ENCODE measurements at places on chromosomes 6 and 20. TPM values are rescaled to one million over a fixed set of nuclear protein-coding genes. Genes with fewer than 3 reads are reported as not detected.

Gene NPEPL1
- total RNA-seq: 15.8 TPM

DNA sequence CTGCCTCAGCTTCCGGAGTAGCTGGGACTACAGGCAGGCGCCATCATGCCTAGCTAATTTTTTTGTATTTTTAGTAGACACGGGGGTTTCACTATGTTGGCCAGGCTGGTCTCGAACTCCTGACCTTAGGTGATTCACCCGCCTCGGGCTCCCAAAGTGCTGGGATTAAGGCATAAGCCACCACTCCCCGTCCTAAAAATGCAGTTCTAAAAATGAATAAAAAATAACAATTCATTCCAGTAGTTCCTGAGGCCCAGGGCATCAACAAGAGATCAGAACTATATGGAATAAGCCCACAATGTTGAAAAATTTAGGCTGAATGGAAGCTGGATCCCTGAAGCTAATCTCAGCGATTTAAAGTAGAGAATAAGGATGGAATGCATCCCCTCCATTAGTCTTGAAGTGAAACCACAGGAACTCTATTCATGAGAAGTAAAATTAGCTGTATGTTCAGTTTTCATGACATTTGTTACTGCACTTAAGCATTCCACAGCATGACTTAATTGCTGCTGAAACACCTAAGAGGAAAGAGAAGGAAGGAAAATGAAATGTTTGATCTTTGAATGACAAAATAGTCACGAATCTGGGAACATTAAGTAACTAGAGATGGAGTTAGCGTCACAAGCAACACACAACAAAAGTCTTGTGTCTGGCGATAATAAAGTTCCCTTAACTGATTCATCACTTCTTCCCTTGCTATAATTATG, 80.4 kb upstream of the RIPOR2 start:
- no peak overlapping the region for H3K27ac ChIP-seq
- no peaks in the 10 kb centered on the region for H3K27me3 ChIP-seq
- no peaks in the 10 kb centered on the region for H3K4me1 ChIP-seq
- H3K36me3 ChIP-seq: no peaks in the 10 kb centered on the region

DNA sequence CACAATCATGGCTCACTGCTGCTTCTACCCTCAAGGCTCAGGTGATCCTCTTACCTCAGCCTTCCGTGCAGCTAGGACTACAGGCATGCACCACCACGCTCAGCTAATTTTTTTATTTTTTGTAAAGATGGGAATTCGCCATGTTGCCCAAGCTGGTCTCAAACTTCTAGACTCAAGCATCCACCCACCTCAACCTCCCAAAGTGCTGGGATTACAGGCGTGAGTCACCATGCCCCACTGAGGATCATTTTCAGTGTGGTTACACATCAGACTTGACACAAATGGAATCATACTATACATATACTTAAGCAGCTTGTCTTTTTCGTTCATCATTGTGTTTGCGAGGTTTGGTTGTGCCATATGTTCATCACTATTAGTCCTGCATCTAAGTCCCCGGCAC, 26.6 kb downstream of the ZC3H12D start:
- DNase-seq: no peak
- no peak overlapping the region for H3K4me3 ChIP-seq
- H3K36me3 ChIP-seq: no peaks in the 10 kb centered on the region
- H3K4me1 ChIP-seq: peaks cover 7% of the 10 kb centered on the region
- no peaks in the 10 kb centered on the region for H3K27me3 ChIP-seq

Gene HLA-DOB
- 2.0 TPM for total RNA-seq

GRCh38 chr6:140736231-140736630, 1361.8 kb upstream of the CITED2 start:
- DNase-seq: no peak
- no peak overlapping the region for H3K27ac ChIP-seq
- no peaks in the 10 kb centered on the region for H3K36me3 ChIP-seq
- H3K27me3 ChIP-seq: no peaks in the 10 kb centered on the region
- H3K4me3 ChIP-seq: no peak overlapping the region
- no peaks in the 10 kb centered on the region for H3K4me1 ChIP-seq

Gene RNF182
- 20.7 TPM for total RNA-seq

Gene PROKR2
- not detected for total RNA-seq

Gene NKX2-2
- total RNA-seq: 78.8 TPM

DNA sequence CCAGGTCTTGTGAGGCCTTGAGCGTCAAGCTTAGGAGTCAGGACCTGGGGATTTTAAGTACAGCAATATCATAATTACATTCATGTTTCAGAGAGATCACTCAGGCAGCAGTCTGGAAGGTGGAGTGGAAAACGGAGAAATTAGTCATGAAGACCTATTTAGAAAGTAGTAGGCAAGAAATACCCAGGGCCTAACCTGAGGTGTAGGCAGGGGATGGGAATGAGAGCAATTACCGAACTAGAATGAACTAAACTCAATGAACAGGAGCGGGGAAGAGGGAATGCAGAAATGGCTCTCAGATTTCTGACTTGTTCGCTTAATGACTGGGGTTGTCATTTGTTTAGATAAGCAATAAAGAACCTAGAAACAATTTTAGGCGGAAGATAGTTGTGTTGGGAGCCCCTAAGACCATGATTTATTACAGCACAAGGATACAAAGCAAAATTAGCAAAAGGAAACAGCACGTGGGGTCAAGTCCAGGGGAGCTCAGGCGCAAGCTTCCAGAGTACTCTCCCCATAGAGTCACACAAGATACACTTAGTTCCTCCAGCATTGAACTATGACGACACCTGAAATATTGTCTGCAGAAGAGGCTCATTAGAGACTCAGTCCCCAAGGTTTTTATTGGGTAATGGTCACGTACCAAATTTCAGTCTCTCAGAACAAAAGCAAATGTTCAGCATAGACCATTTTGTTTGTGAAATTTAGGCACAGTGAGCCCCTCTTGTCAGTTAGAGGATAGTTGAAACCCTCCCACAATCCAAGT, 178.8 kb upstream of the AKAP12 start:
- no peaks in the 10 kb centered on the region for H3K36me3 ChIP-seq
- H3K27ac ChIP-seq: no peak overlapping the region
- H3K4me1 ChIP-seq: peaks cover 8% of the 10 kb centered on the region

Gene KCNQ2
- 6.6 TPM for total RNA-seq

GRCh38 chr6:134247231-134247833, 70.6 kb downstream of the SGK1 start:
- H3K4me1 ChIP-seq: no peaks in the 10 kb centered on the region
- DNase-seq: no peak
- no peaks in the 10 kb centered on the region for H3K27me3 ChIP-seq
- H3K36me3 ChIP-seq: no peaks in the 10 kb centered on the region
- H3K4me3 ChIP-seq: no peak overlapping the region

DNA sequence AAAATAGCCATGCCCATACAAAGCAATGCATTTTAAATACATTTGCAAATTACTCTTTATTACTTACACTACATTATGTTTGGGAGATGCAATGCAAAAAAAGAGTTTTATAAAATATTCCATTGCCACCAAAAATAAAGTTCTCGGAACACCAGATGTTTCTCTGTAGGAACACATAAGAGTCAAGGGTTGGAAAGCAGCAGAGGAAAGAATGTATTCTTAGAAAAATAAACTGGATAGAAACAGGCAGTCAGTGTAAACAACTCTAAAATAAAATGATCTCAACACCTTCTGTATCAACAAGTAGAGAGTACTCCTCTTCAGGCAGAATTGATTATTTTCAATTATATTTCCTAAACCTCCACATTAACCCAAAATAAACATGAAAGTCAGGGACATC, 28.1 kb downstream of the KIF13A start:
- H3K27me3 ChIP-seq: no peaks in the 10 kb centered on the region
- no peak overlapping the region for H3K4me3 ChIP-seq
- H3K27ac ChIP-seq: no peak overlapping the region
- DNase-seq: no peak

Gene FOXA2
- total RNA-seq: not detected

- H3K4me3 ChIP-seq: no peak overlapping the region
- H3K27ac ChIP-seq: no peak overlapping the region
Measured at GRCh38 chr6:37019065-37019450, 13.6 kb downstream of the FGD2 start.

Gene FAM209B
- 0.81 TPM for total RNA-seq

Gene PSORS1C2
- not detected for total RNA-seq

DNA sequence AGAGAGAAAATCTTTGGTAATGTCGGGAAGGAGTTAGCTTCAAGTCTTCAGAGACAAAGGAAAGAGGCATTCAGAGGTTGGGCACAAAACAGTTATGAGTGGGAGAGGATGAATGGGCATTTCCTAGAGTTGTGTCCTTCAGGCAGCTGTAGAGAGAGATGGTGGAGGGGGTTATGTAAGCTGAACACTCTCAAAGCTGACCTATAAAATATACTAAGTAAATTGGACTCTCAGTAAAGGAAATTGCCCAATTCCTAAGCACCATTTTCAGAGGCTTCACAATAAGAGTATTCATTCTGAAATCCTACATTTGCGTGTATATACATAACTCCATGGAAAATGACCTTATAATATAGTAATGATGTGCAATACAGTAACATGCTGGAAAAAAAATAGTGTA, 161.2 kb downstream of the KCNQ5 start:
- H3K4me1 ChIP-seq: peaks cover 26% of the 10 kb centered on the region
- no peaks in the 10 kb centered on the region for H3K36me3 ChIP-seq
- H3K4me3 ChIP-seq: no peak overlapping the region
- no peak for DNase-seq
- no peak overlapping the region for H3K27ac ChIP-seq

Gene PBOV1
- total RNA-seq: not detected

Gene FAM184A
- 0.97 TPM for total RNA-seq

Gene ECT2L
- not detected for total RNA-seq

DNA sequence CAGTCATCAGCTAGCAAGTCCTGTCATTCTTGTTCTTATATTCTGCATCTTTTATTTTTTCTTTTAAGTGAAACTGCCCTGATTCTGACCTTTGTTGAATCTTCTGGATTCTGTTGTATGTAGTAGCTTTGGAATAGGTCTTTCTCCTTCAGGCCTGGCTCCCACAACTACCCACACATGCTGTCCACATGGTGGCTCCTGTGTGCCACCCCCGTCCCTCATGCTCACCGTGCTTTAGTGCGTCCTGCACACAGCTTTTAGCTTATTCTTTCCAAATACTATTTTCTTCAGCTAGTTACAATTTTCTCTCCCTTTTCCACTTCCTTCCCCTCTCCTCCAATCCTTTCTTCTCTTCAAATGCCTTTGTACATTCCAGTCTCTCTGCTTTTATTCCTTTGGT, 61.8 kb downstream of the CTNNBL1 start:
- no peaks in the 10 kb centered on the region for H3K4me1 ChIP-seq
- peaks cover 4% of the 10 kb centered on the region for H3K36me3 ChIP-seq
- no peak overlapping the region for H3K27ac ChIP-seq
- no peaks in the 10 kb centered on the region for H3K27me3 ChIP-seq

- no peak for DNase-seq
- H3K27me3 ChIP-seq: no peaks in the 10 kb centered on the region
- no peaks in the 10 kb centered on the region for H3K36me3 ChIP-seq
- H3K27ac ChIP-seq: peak overlapping the region; percentile 29
- no peak overlapping the region for H3K4me3 ChIP-seq
Measured at GRCh38 chr6:4359108-4359730, 223.8 kb upstream of the ECI2 start.

Gene TP53TG5
- 0.69 TPM for total RNA-seq

DNA sequence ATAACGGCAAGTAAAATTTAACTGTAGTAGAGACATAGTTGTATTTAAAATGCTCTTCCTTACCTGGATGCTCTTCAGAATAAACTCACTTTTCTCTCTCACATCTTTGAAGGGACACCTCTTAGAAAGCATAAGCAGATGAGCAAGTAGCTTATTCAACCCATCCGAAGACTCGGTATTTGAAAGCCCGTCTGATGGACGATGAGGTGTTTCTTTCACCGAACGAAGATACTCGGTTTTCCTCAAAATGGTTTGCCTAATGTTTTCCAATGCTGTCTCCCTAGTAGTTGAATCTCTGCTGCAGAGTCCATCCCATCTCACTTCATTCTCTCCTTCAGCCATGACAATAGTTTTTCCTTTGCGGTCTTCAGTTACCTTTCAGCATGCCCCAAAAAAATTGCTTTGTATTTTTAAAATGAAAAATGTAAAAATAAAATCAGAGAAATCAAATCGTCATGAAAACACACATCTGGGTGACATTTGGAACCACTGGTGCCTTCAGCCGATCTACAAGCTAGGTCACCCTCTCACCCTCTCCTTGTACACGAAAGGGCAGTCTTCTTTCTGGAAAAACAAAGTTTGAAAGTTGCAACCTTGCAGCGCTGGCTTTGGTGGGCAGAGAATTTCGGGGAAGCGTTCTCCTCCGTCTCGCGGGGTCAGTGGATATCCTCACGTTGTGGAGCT, 772 bp downstream of the SESN1 start:
- no peaks in the 10 kb centered on the region for H3K27me3 ChIP-seq
- H3K4me1 ChIP-seq: peaks cover 15% of the 10 kb centered on the region
- no peaks in the 10 kb centered on the region for H3K36me3 ChIP-seq
- peak; percentile 18 for DNase-seq
- peak overlapping the region; percentile 93 for H3K27ac ChIP-seq

- no peaks in the 10 kb centered on the region for H3K36me3 ChIP-seq
- H3K27me3 ChIP-seq: no peaks in the 10 kb centered on the region
- no peak overlapping the region for H3K4me3 ChIP-seq
- DNase-seq: no peak
- H3K27ac ChIP-seq: no peak overlapping the region
Measured at GRCh38 chr6:139860203-139860602, 485.8 kb upstream of the CITED2 start.

Gene FNDC1
- total RNA-seq: not detected

- H3K27me3 ChIP-seq: no peaks in the 10 kb centered on the region
- no peak for DNase-seq
- H3K27ac ChIP-seq: no peak overlapping the region
- no peaks in the 10 kb centered on the region for H3K4me1 ChIP-seq
- no peak overlapping the region for H3K4me3 ChIP-seq
Measured at GRCh38 chr6:166969390-166970002, 13.1 kb upstream of the RNASET2 start.

DNA sequence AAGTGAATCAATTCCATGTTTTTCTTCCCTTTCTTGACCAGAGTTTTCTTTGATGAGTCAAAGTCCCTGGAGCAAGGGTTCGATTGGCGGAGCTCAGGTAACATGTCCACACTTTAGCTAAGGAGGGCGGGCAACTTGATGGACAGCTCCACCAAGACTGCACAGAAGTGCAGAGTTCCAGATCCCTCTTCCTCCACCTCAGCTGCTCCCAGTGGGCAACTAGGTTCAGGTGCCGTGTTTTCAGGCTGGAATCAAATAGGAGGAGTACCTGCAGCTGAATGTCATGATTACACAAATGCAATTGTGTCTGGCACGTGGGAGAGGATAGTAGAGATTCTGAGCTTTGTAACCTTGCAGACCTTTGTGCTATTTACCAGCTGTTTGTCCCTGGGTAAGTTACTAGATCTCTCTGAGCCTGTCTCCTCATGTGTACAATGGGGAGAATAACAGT, 1.9 kb upstream of the ELMO2 start:
- no peak for DNase-seq
- H3K27ac ChIP-seq: no peak overlapping the region
- H3K36me3 ChIP-seq: no peaks in the 10 kb centered on the region
- H3K4me1 ChIP-seq: peaks cover 6% of the 10 kb centered on the region
- H3K27me3 ChIP-seq: peaks cover 5% of the 10 kb centered on the region

GRCh38 chr20:25553819-25554296, 31.5 kb downstream of the NINL start:
- H3K27me3 ChIP-seq: no peaks in the 10 kb centered on the region
- no peak overlapping the region for H3K27ac ChIP-seq
- DNase-seq: peak; percentile 44
- no peaks in the 10 kb centered on the region for H3K36me3 ChIP-seq
- no peak overlapping the region for H3K4me3 ChIP-seq

All from A673 (cell line).